ENCODE measurements at places on chromosomes 4 and X. TPM values are rescaled to one million over a fixed set of nuclear protein-coding genes. Genes with fewer than 3 reads are reported as not detected.

CLCN5 gene
- 13.6 TPM for total RNA-seq

POU3F4 gene
- not detected for total RNA-seq

FGF2 gene
- 43.6 TPM for total RNA-seq

DGKK gene
- not detected for total RNA-seq

APOOL gene
- total RNA-seq, result 37.1 TPM

MAGEB6 gene
- total RNA-seq, result not detected

ATP2B3 gene
- total RNA-seq, result not detected

PPBP gene
- total RNA-seq, result not detected

- DNase-seq, result no peak
Observed at GRCh38 chr4:576245-576821, at the start of gene TMEM271. Gene TMEM271, minus strand, starts transcription at chr4:576295. Its CDS starts 233 bp downstream, at chr4:576062.

GRCh38 chr4:153809916-153810810 is 21.3 kb upstream of the SFRP2 start:
- no peak for DNase-seq

DNA sequence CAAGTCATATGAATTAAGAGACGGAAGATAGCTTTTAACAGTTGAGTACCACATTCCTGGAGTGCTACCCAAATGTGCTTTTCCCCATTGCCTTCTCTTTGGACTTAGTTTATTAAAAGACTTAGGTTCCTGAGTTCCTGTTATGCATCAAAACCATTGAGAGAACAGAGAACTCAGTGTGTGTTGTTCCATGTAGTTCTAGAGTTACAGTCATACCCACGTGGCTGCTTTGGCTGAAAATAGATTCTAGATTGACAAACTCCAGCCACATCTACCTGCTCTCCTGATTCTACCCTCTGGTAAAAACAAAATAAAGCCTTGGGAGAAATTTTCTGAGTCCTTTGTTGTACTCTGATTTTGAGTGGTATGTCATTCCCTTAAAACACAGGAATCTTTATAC is 385.4 kb downstream of the IL15 start:
- DNase-seq, result no peak

DNA sequence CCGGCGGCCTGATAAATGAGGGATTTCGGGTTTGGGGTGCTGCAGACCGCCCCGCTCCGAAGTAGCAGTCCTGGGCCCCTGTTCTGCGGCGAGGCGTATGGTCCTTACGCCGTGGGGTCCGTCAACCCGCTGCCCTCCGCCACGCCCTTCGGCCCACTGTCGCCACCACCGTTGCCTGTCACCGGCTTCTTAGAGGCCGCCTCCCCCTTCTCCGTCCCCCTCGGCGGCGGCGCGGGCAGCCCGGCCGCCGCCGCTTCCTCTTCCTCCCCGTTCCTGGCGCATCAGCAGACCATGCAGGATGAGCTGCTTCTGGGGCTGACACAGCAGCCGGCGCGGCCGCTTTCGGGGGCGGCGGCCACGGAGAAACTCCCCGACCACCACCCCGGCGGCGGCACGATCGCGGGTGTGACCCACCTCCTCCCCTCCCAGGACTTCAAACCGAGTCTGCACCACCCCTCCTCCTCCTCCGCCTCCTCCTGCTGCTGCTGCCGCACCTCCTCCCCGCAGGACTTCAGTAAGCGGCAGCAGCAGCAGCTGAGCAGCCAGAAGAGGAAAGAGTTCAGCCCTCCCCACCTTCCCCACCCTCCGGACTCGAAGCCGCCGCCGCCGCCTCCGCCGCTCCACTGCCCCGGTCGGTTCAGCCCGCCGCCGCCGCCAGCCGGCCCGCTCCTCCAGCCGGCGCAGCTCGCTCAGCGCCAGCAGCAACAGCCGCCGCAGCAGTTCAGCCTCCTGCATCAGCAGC is 549 bp downstream of the CPEB2 start:
- DNase-seq, result peak; percentile 49

GRCh38 chr4:143581331-143581946 is 67.9 kb downstream of the SMARCA5 start:
- DNase-seq, result no peak

GRCh38 chr4:66565801-66566200 is 895.5 kb upstream of the EPHA5 start:
- no peak for DNase-seq

DNA sequence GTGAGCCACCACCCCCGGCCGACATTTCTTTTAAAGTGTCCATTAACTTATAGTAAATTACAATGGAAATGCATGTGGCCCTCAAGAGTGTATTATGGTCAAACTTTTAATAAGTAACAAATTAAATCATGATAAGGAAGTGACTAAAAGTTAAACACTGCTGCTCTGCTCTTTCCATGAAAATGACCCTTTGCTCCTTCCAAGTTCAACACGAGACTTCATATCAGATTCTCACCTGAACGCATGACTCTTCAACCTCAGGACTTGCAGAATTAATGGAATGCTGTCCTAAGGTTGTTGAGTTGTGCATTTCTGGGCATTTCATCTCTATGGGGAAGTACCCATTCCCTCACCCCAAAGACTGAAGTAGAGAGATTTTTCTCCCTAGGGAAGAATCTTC is 27.1 kb downstream of the AWAT2 start:
- no peak for DNase-seq

DNA sequence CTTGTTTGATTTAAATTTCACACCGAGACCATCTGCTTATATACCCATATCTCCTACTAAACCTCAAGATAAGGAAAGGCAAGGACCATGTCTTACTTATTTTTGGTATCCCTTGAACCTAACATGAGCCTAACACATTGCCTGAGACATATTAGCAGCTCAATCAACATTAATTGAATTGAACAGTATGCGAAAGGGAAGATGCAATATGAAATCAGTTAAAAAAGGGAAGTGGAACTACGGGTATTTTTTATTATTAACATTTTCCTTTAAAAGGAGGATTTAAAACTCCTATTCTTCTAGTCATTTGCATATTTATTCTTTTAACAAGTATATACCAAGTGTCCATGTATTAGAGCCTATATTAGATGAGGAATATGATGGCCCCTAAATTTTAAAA is 197.0 kb downstream of the CAMK2D start:
- DNase-seq, result no peak

GRCh38 chr4:13088726-13089658 is 395.1 kb downstream of the RAB28 start:
- DNase-seq, result no peak

GRCh38 chr4:110815950-110816349 is 193.1 kb upstream of the PITX2 start:
- no peak for DNase-seq

GRCh38 chr4:25769251-25769650 is 93.5 kb downstream of the SEL1L3 start:
- no peak for DNase-seq

DNA sequence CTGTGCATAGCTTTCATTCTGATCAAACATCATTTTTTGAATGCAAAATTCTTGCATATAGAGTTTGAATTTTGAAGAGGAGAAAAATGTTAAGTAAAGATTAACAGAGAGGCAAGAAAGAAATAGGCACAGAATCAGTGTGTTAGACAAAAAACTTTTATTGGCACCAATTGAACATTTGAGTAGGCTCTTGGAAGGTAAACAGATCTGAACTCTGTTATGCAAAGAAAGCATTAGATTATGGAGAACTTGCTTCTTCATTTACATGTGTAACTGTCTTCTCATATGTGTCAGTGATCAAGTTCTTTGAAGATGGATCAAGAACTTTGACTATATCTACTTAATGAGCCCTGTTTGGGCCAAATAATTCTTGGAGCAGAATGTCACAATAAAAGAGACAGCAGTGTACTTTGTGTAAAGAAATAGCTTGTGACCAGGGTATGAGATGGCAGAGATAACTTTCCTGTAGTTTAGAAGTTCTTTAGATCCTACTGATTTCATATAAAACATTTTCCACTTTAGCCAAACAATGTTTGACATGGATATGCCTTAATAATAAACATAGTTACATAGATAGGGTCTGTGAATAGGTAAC is 61.3 kb downstream of the LIMCH1 start:
- DNase-seq, result no peak

- no peak for DNase-seq
Observed at GRCh38 chr4:74855879-74856278, 61.6 kb upstream of the BTC start.

- no peak for DNase-seq
Observed at GRCh38 chr4:185809121-185809520, 2.9 kb downstream of the SORBS2 start.
